ENCODE measurements at places on chromosomes 16 and 17.

GRCh38 chr16:49337814-49338350, 35.7 kb upstream of the C16orf78 start:
- DNase-seq = no peak

- DNase-seq = no peak
These were observed 247.1 kb downstream of the UTP18 start for GRCh38 chr17:51507444-51507843.

- DNase-seq = peak; percentile 92
These were observed 853 bp upstream of the PDK2 start for GRCh38 chr17:50094243-50094752.

DNA sequence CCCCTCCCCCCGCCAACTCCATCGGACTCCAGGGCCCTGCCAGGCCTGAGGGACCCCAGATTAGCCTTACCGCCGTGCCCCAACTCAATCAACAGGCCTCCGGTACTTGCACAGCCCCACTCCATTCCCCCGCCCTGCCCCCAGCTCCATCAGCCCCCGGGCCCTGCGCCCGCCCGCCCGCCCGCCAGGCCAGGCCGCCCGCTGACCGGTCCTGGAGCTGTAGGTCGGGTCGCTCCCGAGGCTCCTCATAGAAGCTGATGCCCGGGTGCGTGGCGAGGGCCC, 308 bp downstream of the GTF3C1 start:
- DNase-seq = no peak

DNA sequence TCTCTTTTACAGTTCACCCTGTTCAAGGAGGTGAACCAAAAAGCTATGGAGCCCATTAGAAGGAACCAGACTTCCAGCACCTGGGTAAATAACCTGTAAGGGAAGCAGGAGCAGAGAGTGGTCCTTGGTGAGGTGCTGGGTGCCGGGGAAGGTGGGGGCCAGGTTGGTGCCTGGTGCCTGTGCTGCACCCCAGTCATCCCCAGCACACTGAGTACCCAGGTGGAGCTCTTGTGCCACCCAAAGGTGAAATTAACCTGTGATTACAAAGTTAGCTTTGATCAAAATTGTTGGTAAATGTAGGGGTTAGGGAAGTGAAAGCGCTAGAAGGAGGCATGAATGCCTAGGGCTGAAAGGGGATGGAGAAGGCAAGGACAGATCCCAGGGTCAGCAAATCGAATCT, 58.6 kb downstream of the CDRT4 start:
- DNase-seq = no peak

DNA sequence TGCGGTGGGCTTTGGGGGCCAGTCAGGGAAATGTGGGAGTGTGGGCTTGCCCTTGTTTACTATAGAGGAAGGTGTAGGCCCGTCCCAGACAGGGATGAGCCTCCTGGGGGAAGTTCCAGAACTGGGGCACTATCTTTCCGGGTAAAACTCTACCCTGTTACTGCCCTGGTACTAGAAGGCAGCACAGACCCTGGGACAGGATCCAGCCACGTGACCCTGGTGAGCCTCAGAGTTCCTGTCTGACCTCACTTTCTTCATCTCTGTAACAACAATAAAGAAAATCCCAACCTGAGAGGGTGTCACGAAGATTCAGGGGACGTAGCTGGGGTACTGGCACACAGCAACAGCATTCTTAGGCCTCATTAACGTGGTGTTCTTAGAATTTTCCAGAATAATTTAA, 239.6 kb upstream of the FOXF1 start:
- DNase-seq = no peak

DNA sequence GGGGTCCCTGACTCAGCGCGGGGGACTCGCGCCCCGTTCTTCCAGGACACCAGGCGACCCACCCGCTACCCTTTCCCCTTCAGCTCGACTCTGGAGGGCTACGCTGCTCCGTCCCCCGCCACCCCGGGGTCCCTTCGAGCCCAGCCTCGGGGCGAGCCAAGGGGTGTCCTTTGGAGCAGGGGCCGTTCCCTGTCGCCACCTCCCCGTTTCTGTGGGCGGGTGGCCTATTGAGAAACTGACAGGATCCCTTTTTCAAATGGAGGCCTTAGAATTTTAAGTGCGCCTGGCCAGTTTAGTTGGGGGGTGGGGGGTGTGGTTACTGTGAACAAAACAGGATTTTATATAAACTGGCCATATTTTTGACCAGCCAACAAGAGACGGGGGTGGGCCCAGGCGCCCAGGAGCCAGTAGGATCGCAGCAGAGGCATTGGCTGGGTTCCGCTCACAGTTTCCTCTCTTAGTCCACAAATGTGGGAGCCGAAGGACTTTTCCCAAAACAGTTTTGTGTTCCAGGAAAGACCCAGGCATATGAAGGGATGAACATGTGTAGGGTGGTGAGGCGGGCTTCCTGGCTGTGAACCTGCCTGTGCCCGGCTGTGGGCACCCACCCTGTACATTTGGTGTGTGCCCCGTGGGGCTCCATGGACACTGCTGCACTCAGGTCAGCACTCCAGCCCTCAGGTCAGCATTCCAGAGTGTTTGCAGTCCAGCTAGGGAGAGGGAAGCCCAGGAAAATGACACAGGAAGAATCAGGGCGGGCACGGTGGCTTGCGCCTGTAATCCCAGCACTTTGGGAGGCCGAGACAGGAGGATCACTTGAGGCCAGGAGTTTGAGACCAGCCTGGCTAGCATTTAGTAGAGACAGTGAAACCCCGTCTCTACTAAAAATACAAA, 722 bp upstream of the TIMP2 start:
- DNase-seq = no peak

Data from stimulated activated CD4-positive, alpha-beta T cell treated with anti-CD3 and anti-CD28 coated beads, Interleukin-1b, Interleukin-23, amount 100 ng/mL, for 1 hour (primary cell).